ENCODE measurements at places on chromosomes 7 and 10.

DNA sequence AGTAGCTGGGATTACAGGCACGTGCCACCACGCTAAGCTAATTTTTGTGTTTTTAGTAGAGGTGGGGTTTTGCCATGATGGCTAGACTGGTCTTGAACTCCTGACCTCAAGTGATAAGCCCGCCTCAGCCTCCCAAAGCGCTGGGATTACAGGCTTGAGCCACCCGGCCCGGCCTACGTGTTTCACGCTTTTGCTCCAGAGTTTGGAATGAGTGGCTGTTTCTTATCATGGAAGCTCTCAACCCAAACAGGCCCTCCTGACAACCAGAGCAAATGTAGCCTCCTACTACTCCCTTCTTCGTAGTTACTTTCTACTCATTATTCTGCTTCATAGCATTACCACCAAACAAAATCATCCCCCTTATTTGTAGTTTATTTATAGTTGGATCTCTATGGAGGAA is 26.8 kb upstream of the CASD1 start:
- DNase-seq: no peak

GRCh38 chr10:49174261-49174925 is 13.8 kb downstream of the TMEM273 start:
- DNase-seq: no peak

GRCh38 chr10:14681305-14681704 is 93.4 kb downstream of the FAM107B start:
- DNase-seq: no peak

DNA sequence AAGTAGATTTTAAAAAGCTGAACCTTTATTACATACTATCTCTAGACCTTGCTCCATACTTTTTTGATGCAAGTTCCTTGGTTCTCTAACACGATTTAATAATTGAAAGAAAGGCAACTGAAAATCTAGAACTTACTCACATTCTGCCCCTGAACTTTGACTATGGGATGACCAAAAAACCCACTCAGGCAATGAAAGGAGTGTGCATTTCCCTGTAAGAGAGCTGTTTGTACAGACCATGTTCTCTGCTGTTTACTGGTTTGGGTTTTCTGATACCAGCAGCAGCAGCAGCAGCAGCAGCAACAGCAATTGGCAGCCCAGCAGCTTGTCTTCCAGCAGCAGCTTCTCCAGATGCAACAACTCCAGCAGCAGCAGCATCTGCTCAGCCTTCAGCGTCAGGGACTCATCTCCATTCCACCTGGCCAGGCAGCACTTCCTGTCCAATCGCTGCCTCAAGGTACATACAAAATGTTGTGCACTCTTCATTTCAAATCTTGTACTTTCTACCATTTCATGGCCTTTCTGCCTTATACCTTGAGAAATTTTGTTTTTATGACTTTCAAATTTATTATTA is 216.7 kb downstream of the FOXP2 start:
- no peak for DNase-seq

DNA sequence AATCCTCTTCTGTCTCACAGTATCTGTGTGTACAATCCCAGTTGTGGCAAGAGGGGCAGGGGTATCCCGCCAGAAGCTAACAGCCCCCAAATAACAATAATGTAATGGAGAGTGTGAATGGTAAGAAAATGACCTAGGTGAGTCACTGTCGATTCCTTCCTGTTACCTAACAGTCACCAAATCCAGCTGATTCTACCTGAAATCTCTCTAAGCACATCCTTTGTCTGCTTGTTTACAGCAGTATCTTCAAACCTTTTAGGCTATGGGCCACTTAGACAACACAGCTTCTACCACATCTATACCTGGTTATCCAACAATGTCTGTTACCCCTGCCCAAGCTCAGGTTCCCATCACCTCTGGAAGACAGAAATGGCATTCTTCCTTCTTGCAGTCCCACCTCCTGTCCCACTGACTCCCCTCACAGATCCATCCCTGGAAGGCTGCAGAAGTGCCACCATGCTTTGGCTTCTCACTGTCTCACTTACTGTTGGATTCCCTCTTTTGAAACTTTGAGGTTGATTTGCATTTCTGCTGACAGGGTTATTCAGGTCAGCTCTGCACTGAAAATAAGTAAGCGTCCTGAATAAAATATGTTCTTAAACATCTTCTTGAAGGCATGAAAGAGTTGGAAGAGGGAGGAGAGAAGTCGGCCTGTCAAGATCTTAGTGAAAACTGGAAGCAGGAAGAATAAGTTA is 13.1 kb downstream of the PIP4K2A start:
- peak; percentile 17 for DNase-seq

DNA sequence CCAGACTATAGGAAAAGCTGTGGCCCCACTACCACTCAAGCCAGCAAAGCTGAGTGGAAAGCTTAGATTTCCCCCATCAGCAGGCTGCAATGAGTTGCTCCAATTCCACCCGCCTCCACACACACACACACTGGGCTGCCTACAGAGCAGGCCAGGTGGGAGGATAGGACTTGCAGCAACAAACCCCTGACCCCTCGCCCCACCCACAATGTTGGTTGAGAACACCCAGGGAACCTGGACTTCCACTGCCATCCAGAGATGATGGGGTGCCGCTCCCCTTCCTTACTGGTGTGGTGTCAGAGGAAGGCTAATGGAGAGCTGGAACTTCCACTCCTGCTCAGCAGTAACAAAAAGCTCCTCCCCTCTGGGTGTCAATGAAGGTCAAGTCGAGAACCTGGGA is 16.8 kb upstream of the PLEKHA1 start:
- no peak for DNase-seq

GRCh38 chr10:13750299-13751190 is 163.8 kb downstream of the PRPF18 start:
- no peak for DNase-seq

- peak; percentile 38 for DNase-seq
These were observed 133.6 kb downstream of the ZMIZ1 start for GRCh38 chr10:79202188-79203013.

- DNase-seq: no peak
These were observed 258.0 kb downstream of the ELFN1 start for GRCh38 chr7:1927937-1928644.

GRCh38 chr7:137965942-137966640 is 35.8 kb downstream of the CREB3L2 start:
- DNase-seq: no peak

DNA sequence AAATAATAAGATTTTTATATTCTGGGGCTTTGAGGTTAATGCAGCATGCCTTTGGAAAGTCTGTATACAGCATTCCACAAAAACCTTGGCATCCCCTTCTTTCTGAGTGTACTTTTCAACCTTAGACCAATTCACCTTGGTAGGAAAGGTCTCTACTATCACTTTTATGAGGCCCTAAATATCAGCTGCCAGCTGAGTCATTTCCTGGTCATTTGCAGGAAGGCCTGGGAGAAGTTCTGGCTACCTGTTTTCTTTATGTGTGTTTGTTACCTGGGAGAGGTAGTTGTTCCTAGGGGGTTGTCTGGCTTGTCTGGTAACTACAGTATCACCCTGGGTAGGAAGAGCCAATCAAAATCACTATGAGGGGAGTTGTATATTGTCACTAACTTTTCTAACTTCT is 4.1 kb downstream of the SPAM1 start:
- no peak for DNase-seq

Data from hematopoietic multipotent progenitor cell treated with erythropoietin and hydrocortisone succinate and interleukin-3 and kit ligand, for 15 days (in vitro differentiated cells).